ENCODE measurements at places on chromosomes 7 and 10.

- no peak for DNase-seq
Observed at GRCh38 chr7:154450451-154450850, 398.3 kb downstream of the DPP6 start.

DNA sequence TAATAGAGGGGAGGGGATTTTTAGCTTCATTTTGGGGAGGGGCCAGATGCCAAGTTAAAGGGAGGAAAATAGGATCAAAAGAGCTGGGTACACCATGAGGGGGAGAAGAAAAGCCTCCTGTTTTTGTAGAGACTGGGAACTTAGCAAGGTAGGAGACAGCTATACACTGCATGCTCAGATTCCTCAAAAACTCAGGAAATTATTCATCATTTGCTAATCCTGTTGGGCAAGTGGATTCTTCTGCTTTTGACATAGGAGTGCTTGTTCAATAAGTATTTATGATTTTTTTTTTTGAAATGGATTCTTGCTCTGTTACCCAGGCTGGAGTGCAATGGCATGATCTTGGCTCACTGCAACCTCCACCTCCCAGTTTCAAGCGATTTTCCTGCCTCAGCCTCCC lies 73.4 kb downstream of the LYZL2 start:
- no peak for DNase-seq

- DNase-seq = no peak
Observed at GRCh38 chr10:92857904-92858514, 9.7 kb downstream of the EXOC6 start.

GRCh38 chr10:98994030-98994429 lies 241.6 kb downstream of the HPSE2 start:
- no peak for DNase-seq

DNA sequence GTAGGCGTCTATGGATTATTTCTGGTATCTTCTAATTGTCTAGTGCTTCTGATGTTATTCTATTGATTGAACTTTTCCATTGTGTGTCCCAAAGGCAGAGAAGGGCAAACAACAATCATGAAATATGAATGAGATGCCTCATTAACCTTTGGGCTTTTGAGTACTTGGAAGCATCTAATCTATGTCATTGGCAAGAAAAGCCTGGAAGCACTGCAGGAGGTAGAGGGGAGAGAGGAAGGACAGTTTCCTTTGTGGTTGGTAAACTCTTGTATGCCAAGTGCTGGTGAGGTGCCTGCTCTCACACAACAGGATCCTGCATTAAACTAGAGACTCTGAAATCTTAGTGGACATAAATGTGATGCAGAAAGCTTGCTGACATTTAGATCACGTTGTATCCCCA lies 155.2 kb upstream of the TPK1 start:
- no peak for DNase-seq

Data from stimulated activated CD4-positive, alpha-beta T cell treated with anti-CD3 and anti-CD28 coated beads, Interleukin-1b, Interleukin-23, amount 100 ng/mL, for 1 hour (primary cell).